C1 segment of cervical spinal cord (tissue), 14 donors: ENCODE measurements at places on chromosomes 2 and 18.

GRCh38 chr2:55970500-55970899 is 46.9 kb upstream of the EFEMP1 start:
- DNase-seq, result no peak

DNA sequence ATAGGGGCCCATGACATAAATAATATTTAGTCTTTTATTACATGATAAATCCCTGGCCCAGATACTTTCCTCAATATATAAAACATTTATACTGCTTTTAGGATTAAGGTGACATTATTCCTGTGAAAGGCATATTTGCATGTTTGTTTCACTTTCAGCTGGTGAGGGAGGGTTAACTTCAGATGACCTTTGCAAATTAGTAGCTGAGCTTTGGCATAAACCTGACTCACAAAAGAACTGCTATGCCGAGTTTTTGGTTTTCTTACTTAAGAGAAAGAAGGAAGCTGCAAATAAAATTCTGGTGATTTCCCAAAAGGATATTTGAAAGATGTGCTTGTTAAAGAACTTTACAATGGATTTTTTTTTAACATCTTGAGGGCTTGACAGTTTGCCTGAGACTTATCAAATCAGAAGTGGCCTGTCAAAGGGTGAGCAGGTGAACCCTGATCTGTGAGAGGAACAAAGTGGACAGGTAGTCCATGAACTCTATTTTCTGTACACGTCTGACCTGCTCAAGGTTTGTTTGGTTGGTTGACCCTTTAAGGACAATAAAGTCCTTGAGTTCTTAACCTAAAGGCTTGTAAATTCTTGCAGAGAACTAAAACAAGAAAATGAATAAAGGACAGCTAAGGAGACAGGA is 93.5 kb downstream of the FAM124B start:
- no peak for DNase-seq

DNA sequence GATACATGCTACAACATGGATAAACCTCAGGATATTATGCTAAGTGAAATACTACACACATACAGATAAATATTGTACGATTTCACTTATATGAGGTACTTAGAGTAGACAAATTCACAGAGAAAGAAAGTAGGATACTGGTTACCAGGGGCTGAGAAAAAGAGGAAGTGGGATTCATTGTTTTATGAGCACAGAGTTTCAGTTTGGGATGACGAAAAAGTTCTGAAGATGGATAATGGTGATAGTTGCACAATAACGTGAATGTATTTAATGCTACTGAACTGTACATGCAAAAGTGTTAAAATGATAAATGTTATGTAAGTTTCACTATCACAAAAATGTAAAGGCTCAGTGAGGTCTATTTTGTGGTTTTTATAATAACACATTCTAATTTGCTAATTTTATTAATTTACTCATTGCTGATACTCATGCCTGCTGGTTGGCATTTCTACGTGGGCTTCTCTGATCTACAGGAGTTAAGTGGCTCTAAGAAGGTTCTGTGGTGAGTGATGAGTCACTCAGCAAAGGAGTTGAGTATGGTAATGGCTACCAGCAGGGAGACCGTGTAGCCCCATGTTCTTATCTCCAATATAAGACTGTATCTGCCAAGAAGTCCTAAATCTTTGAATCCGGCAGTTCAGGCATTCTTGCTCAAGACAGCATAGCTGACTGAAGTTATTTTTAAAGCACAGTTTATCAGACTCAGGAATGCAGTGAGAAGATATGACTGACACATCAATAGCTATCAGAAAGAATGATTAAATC is 41.1 kb downstream of the UPP2 start:
- no peak for DNase-seq

GRCh38 chr18:27136208-27136535 is 48.9 kb downstream of the CHST9 start:
- no peak for DNase-seq

GRCh38 chr2:178962805-178963433 is 87.0 kb downstream of the CCDC141 start:
- DNase-seq, result no peak

DNA sequence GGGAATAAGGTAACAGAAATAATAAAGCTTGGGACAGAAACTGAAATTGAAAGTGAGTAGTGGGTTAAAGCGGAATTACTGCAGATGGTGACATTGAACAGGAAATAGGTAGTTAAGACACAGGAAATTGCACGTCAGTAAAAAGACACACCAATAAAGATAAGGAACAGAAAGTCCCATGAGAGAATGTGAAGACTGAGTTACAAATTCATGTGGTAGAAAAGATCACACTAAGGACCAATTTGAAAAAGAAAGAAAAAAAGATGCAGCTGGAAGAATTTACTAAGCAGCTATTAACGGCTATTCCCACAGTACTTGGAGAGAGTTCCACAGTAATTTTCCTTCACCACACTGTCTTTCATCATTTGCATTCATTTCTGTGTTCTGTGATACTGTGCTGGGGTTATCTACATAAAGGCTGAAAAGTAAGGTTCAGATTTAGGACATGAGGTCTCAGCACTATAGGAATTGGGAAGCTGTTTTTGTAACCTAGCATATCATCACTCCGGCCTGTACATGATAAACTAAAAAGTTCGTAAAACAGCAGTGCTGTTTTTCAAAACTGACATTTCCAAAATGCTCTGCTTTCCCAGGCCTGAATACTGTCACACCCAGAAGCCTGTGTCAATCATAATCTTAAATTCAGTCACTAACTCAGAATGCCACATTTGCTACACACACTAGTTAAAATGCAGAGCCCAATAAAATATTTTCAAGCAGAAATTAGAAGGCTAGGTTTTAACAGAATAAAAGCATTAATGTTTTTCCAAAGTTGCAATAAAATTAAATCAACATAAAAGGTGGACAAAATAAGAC is 42.9 kb downstream of the SRBD1 start:
- no peak for DNase-seq

- no peak for DNase-seq
Observed at GRCh38 chr2:48428449-48428848, 101.5 kb upstream of the STON1 start.
